B cell (primary cell): ENCODE measurements at places on chromosomes 6 and 20. TPM values are rescaled to one million over a fixed set of nuclear protein-coding genes. Genes with fewer than 3 reads are reported as not detected.
A peak's percentile ranks its signal among the peaks of the same experiment; 100 is the strongest.

DNA sequence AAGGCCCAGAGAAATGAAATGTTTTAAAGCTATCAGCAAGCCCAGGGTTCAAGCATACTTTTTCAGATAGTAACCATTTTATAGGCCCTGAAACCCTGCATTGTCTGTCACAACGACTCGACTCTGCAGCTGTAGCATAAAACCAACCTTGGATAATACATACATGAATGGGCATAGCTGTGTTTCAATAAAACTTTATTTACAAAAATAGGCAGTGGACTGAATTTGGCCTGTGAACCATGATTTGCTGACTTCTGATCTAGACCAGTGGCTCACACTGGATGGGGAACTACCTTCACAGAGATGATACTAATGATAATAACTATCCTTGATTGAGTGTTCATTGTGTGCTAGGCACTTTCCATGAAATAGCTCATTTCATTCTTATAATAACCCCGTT is 97.3 kb upstream of the ZNFX1 start:
- no peak for DNase-seq

GRCh38 chr6:78935553-78935952 is 68.2 kb downstream of the IRAK1BP1 start:
- DNase-seq: no peak

GRCh38 chr20:16158090-16158975 is 414.9 kb downstream of the KIF16B start:
- DNase-seq: peak; percentile 71

The COL9A1 gene
- not detected in 2 replicates for polyA plus RNA-seq

The ENPP1 gene
- polyA plus RNA-seq: 0.13 and 0.27 TPM in 2 replicates

- no peak for DNase-seq
Observed at GRCh38 chr20:6384380-6384779, 261.6 kb upstream of the FERMT1 start.

- DNase-seq: no peak
Observed at GRCh38 chr20:60053125-60053817, 95.0 kb downstream of the CDH26 start.
